ENCODE measurements at places on chromosomes 7 and 10.

DNA sequence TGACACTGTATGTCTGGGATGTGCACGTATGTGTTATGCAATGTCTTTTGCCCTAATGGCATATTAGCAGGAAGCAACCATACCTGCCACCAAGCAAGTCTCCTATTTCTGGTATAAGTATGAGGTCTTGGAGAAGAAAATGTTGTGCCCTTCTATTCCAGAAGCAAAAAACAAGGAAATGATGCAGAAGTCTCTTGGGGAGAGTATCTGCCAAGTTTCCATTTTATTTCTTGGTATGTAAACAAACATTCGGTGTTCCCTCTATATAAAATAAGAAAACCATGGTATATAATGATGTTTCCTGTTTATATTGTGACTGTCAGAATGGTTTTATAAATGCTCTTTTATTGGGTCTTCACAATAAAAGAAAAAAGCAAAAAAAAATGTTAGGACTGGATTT is 19.3 kb upstream of the MYO3A start:
- DNase-seq, result no peak

DNA sequence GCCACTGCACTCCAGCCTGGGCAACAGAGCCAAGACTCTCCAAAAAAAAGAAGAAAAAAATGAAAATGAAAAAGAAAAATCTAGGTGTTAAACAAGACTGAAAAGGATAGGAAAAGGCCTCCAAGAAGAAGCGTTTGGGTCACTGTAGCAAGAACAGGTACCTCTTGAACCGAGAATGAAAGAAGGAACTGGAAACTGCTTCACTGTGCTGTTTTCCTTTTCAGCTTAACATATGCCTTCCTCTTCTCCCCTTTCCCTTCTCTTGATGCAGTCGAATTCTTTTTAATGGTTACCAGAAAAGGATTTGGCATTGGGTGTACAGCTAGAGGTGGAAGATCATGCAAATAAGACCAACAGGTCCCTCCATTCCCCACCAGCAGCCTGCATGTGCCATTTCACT is 28.1 kb downstream of the LRRC4 start:
- no peak for DNase-seq

DNA sequence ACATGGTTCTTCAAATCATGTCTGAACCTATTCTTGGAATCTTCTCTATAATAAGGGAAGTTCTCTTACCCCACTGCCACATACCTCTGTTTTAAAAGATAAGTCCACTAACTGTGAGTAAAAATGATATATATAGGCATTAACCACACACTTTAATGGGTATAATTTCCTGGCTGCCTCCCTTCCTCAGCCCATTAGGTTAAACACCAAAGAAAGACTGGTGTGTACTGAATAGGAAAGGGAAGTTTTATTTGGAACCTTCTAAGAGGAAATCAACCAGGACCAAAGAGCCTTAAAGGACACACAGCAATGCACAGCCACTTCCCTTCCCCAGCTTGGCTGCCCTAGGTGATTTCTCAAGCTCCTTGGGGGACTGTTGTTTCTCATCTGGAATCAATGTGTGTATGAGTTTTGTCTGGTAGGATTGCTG is 5.0 kb upstream of the WBP1L start:
- no peak for DNase-seq

DNA sequence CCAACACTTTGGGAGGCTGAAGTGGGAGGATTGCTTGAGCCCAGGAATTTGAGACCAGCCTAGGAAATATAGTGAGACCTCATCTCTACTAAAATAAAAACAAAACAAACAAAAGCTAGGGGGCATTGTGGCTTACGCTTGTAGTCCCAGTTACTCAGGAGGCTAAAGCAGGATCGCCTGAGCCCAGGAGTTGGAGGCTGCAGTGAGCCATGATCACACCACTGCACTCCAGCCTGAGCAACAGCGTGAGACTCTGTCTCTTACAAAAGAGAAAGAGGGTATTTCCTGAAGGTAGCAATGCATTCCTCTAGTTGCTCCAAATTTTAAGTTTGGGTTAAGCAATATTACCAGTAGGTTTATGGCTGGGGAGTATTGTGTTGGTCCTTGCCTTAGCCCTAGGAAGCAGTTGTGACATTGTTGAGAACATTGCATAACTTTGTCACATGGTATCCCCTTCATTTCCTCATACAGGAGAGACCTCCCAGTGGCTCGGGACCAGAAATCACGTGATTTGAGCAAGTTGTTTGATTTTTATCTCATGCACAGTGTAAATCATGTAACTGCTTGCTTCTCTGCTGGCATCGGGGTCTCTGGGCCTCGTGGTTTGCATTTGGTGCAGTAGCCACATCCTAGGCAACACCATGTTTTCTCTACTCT is 23.3 kb upstream of the SMARCD3 start:
- no peak for DNase-seq

Data from CD8-positive, alpha-beta T cell (primary cell).